Upper lobe of right lung (tissue), 1 donor: ENCODE measurements at places on chromosomes 3 and 15. TPM values are rescaled to one million over a fixed set of nuclear protein-coding genes. Genes with fewer than 3 reads are reported as not detected.
A peak's percentile ranks its signal among the peaks of the same experiment; 100 is the strongest.

DNA sequence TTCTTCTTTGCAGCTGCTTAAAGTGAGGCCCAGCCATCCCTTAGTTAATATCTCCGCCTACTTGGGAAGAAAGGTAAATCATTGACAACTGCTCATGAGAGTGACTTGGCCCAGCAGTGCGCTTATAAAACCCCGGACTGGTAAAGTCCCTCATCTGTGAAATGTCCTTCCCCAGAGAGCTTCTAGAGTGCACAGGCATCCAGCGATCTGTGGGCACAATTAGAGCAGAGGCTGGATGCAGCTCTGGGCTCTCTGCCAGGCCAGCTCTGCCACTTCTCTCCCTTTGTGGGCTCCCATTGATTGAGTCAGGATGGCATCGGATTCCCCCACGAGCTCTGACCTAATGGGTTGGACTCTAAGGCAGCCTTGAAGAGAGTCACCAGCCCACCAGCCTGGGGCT, 219.0 kb upstream of the LINGO1 start:
- H3K36me3 ChIP-seq = no peaks in the 10 kb centered on the region
- H3K4me1 ChIP-seq = no peaks in the 10 kb centered on the region
- H3K27ac ChIP-seq = no peak overlapping the region
- H3K4me3 ChIP-seq = no peak overlapping the region
- DNase-seq = peak; percentile 32
- H3K27me3 ChIP-seq = no peaks in the 10 kb centered on the region

DNA sequence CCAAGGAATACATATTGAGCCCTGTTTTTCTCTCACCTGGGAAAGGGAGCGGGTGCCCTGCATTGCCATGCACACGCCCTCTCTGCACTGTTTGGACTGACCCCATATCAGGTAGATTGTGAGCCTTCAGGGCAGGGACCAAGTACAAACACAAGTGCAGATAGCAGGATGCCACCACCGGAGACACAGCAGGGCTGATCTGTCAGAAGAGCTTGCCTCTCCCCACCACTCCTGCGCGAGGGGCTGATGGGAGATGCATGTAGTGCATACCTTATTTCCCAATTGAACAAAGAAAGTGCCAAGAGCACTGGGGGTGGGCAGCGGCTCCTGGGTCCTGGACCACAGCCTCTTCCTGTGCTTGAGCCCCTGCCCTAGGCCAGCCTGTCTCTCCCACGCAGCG, 9.0 kb upstream of the SLCO2A1 start:
- H3K4me3 ChIP-seq = no peak overlapping the region
- H3K27ac ChIP-seq = no peak overlapping the region
- DNase-seq = no peak
- no peaks in the 10 kb centered on the region for H3K36me3 ChIP-seq
- H3K27me3 ChIP-seq = no peaks in the 10 kb centered on the region
- no peaks in the 10 kb centered on the region for H3K4me1 ChIP-seq

GRCh38 chr15:87573039-87573438, 683.5 kb downstream of the NTRK3 start:
- H3K4me1 ChIP-seq = no peaks in the 10 kb centered on the region
- no peak overlapping the region for H3K27ac ChIP-seq
- H3K36me3 ChIP-seq = no peaks in the 10 kb centered on the region
- H3K4me3 ChIP-seq = no peak overlapping the region

- H3K27ac ChIP-seq = no peak overlapping the region
- no peaks in the 10 kb centered on the region for H3K36me3 ChIP-seq
- H3K4me1 ChIP-seq = no peaks in the 10 kb centered on the region
- H3K27me3 ChIP-seq = no peaks in the 10 kb centered on the region
- DNase-seq = no peak
Measured at GRCh38 chr3:105842943-105843342, 25.9 kb downstream of the CBLB start.

DNA sequence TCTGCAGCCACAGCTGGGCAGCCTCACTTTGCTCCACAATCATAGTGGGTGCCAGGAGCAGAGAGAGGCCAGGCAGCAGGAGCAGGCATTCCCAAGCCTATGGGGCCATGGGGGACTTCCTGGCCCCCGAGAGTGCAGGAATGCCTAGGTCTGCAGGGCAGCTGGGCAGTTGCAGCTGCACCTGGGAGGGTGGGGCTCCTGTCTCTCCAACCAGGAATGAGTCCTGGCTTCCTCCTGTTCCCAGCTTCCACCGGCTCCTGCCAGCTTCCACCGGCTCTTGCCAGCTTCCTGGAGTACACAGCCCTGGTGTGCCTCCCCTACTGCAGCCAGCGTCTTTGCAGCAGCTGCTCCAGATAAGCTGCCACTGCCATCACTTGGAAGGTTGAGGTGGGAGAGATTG, 86.3 kb upstream of the CDV3 start:
- H3K27ac ChIP-seq = no peak overlapping the region
- no peaks in the 10 kb centered on the region for H3K36me3 ChIP-seq
- no peaks in the 10 kb centered on the region for H3K27me3 ChIP-seq
- H3K4me1 ChIP-seq = peaks cover 7% of the 10 kb centered on the region
- no peak overlapping the region for H3K4me3 ChIP-seq

DNA sequence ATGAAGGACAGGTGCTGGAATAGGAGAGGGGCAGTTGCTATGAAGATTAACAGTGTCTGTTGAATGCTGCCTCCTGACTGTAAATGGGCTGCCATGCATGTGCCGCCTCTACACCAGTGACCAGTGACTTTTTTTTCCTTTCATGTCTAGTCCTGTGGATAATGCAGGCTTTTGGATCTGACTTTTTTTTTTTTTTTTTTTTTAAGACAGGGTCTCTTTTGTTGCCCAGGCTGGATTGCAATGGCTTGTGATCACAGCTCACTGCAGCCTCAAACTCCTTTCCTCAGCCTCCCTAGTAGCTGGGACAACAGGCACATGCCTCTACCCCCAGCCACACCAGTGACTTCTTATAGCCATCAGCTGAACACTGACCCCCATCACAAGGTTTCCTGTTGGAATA, 41.2 kb upstream of the AGBL1 start:
- no peaks in the 10 kb centered on the region for H3K27me3 ChIP-seq
- H3K4me3 ChIP-seq = no peak overlapping the region
- H3K27ac ChIP-seq = no peak overlapping the region
- DNase-seq = no peak
- H3K36me3 ChIP-seq = no peaks in the 10 kb centered on the region

GRCh38 chr3:184814214-184814613, 2.2 kb downstream of the VPS8 start:
- no peaks in the 10 kb centered on the region for H3K36me3 ChIP-seq
- H3K4me3 ChIP-seq = no peak overlapping the region
- H3K27ac ChIP-seq = no peak overlapping the region
- no peak for DNase-seq
- H3K27me3 ChIP-seq = no peaks in the 10 kb centered on the region

GRCh38 chr3:56076746-56077145, 391.5 kb downstream of the ERC2 start:
- H3K27me3 ChIP-seq = no peaks in the 10 kb centered on the region
- no peaks in the 10 kb centered on the region for H3K4me1 ChIP-seq
- no peak overlapping the region for H3K4me3 ChIP-seq
- no peaks in the 10 kb centered on the region for H3K36me3 ChIP-seq

The STAB1 gene
- total RNA-seq = 152 TPM

The ZMYND10 gene
- 2.8 TPM for total RNA-seq

The RNF123 gene
- 41.4 TPM for total RNA-seq
